Liver (tissue), 10 donors: ENCODE measurements at places on chromosomes 3 and 15. TPM values are rescaled to one million over a fixed set of nuclear protein-coding genes. Genes with fewer than 3 reads are reported as not detected.

SPATA12 gene
- polyA plus RNA-seq: not detected

CACNA1D gene
- 3.0 TPM for polyA plus RNA-seq

EXD1 gene
- not detected for polyA plus RNA-seq

ADAMTSL3 gene
- 3.5 TPM for polyA plus RNA-seq

EPHB1 gene
- 1.7 TPM for polyA plus RNA-seq

LRRN1 gene
- 0.14 TPM for polyA plus RNA-seq
